Hindlimb muscle (tissue), 1 donor: ENCODE measurements at places on chromosomes 6 and 20. TPM values are rescaled to one million over a fixed set of nuclear protein-coding genes. Genes with fewer than 3 reads are reported as not detected.
A peak's percentile ranks its signal among the peaks of the same experiment; 100 is the strongest.

The PKHD1 gene
- 9.5 TPM for polyA plus RNA-seq

The ERGIC3 gene
- 218 TPM for polyA plus RNA-seq

The OR12D2 gene
- polyA plus RNA-seq, result not detected

DNA sequence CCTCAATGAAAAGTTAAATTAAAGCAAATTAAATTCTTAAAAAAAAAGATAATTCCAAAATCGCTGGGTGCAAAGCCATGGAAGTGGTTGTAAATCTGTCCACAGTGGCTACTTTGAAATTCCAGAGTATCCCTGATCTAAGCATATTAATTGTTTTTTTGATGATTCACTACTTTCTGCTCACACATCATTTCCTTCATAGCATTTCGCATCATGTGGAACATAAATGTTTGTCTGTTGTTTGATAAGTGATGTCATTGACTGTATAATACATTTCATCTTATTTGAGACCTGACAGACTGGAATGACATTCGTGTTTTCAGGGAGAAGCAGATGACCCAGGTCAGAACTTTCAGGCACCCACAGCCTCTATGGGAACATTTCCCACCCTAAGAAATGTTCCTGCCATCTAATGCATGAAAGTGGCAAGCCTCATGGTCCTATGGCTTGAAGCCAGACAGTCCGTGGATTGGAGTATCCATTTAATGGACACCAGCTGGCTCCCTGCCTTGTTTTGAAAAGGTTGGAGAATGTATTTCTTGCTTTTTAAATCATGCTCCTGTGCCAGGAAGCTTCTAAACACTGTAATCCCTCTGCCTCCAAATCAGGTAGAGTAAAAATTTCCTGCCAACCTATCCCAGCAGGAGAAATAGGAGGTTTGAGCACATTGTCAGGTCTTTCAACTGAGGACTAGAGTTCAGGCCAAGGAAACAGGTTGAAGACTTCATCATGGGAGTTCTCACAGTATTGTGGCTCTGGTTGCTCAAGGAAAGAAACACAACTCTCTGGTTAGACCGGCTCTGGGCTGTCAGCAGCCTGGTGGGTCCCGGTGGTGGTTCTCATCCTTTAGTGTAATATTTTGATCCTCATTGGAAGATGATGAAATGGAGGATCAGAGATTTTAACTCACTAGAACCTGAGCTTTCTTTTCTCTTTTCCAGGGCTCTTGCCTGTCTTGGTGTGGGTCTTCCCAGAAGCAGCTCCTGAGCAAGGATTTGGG lies 157.9 kb downstream of the SLC24A3 start:
- no peak for DNase-seq

- DNase-seq, result peak; percentile 59
Observed at GRCh38 chr20:25148181-25148981, 47.1 kb upstream of the ENTPD6 start.

GRCh38 chr6:3159805-3160781 lies 2.7 kb upstream of the TUBB2A start:
- DNase-seq, result no peak

GRCh38 chr6:149484733-149485700 lies at the start of gene ZC3H12D:
ZC3H12D (minus strand) TSS chr6:149485014; CDS start chr6:149474543, 10,471 bp downstream.
- no peak for DNase-seq

DNA sequence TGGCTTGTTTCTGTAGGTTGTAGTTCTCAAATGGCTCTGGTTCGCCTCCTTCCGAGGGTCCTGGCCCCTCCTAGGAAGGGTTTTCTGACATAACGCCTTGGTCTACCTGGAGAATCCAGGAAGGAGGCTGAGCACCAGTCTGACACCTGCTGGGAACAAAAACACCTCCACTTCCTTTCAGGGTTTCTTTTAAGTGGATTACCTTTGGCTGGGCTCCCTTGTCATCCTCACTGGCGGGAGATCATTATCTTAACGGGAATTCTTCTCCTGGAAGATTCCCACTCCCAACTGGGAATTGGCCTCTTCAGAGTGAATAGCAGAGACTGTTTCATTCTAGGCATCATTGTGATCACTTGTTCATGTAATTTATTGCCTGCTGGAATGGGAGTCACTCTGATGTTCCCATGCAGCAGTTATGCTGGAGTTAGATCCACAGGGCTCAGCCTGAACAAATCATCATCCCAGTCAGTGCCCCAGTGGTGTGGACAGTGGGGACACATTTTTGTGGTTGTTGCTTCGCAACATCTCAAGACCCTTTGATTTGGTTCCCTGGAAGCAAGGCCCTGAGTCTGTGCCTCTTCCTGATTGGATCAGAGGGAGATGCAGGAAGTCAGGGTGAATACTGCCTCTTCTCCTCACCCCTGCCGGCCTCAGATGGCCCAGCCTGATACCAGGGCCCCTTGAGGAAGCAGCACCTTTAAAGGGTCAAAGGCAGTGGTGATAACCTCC lies 49.1 kb downstream of the LYRM2 start:
- no peak for DNase-seq
